Activated T-helper 17 cell treated with anti-CD3 and anti-CD28 coated beads, Interleukin-2, amount 50 U/mL, for 72 hours (primary cell): ENCODE measurements at places on chromosomes 1 and 21. TPM values are rescaled to one million over a fixed set of nuclear protein-coding genes. Genes with fewer than 3 reads are reported as not detected.

LCE2A gene
- not detected for total RNA-seq

CCDC181 gene
- not detected for total RNA-seq

CELA3B gene
- not detected for total RNA-seq

MACF1 gene
- 434 TPM for total RNA-seq

CIART gene
- 3.7 TPM for total RNA-seq

DNA sequence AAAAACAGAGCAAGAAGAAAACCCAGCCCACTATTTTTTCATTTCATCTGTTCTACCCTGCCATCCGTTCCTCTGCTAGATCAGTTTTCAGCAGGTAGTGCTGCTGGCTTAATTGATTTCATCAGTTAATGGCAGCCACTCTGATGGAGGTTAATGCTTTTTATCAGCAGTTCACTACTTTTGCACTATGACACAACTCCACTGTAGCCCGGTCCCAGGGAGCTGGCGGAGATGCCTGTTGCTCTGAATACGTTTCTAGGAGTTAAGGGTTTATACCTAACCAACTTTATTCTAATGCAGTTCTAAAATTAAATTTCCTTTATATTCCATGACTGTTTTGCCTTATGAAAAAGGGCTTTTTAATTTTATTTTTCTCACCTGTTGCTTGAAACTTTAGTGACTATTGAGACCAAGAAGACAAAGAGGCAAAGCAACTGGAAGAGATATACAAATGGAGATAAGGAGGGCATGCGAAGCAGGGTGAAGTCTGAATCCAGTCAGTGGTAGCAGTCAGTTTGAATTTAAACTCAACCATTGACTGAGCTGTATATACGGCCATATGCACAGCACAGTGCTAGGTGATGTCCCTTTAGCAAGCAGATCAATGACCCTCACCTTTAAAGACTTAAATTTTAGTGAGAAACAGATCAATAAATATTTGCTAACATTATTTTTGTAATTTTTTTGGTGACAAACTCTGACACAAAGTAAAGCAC, 477.9 kb downstream of the LMO4 start:
- ATAC-seq = no peak

DNA sequence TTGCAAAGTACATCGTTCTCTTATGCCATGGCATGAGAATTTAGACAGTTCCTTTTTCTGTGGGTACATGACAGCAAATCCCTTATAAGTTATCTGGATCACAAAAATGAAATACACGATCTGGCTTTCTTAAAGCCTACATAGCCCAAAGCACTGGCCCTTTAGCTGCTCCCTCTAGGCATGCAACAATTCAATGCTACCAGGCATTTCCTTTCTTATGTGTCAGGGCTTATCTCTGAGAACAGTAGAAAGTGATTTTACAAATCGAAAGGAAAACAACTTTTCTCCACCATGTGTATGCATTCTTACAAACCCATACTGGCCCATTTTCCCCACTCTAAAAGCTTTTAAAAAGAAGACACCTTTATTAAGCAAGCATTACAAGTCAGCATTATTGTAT, 139.7 kb downstream of the GRIK1 start:
- no peak for ATAC-seq

DNA sequence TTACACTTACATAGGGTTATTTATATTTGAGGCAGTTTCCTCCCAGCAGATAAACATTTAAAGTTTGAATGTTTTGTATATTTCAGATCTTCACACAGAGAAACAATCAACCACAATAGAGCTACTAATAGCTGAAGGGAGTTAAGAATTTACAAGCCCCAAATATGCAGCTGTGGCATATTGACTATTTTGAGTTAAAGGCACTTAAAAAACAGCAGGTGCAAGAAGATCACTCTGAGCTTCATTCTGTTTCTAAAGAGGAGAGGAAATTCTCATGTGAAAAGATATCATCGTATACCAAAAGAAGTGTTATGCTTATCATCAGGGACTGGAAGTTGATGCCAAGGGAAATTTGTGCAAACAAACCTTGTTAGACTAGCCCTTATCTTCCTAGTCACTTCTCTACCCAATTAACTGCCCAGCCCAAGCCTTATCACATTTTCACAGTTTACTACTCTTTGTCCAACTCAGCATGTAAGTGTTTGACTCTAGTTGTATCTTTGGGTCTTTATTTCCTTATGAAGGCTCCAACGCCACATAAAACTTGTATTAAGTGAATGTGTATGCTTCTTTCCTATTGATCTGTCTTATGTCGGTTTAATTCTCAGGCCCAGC, 66.3 kb upstream of the COG2 start:
- no peak for ATAC-seq

- ATAC-seq = no peak
Measured at GRCh38 chr1:240217403-240217802, 125.7 kb downstream of the FMN2 start.

DNA sequence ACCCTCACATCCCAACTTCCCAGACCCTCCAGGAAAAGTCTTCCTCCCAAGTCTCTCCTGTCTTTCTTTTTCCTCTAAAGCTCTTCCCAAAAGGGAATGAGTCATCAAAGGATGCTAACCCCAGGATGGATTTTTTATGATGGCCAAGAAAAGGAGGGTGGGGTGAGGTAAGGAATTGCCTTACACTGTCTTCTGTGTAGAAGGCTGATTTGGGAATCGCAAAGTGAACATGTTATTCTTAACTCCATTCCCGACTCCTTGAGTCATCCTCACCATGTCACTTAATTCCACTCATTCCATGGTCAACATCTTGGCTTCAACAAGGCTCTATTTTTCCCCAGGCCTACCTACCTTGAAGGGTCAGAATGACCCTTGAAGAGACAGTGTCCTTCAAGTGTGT, 44.0 kb downstream of the TBX15 start:
- no peak for ATAC-seq

DNA sequence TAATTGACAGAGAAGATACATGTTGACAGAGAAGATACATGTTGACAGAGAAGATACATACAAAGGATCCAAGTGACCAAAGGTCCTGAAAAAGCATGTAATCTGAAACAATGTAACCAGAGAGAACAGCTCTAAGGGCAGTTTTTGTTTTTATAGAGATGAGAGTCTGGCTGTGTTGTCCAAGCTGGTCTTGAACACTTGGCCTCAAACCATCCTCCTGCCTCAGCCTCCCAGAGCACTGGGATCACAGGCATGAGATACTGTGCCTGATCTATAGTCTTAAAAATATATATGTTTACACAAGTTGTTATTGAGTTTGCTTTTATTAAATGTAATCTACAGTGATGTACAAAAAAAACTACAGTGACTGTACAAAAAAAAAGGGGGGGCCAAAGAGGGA, 12.5 kb downstream of the MEAF6 start:
- ATAC-seq = no peak

GRCh38 chr1:172826096-172826741, 167.3 kb downstream of the FASLG start:
- peak; percentile 47 for ATAC-seq

DNA sequence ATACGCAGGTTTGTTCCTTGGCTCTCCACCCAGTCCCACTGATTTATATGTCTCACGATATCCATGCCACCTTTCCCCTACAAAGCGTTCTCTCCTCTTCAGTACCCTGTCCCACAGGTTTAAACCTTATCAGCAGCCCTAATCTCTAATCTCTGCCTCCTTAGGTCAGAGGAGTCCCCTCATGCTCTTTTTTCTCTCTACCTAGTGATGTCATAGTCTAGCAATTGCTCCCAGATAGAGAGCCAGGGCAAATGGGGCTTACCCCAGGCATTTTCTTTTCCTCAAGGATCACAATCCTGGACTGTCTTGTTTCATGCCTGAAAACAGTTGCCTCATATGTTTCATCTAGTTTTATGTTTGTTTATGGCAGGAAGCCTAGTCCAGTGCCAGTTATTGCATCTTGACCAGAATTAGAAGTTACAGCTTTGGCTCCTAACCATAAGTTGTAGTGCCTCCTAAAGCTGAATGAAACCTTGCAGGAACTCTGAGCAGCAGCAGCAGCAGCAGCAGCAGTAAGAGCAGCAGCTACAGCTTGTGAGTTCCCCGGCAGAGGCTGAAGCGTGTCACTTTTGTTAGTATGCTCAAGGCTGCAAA, 26.7 kb upstream of the TP53BP2 start:
- ATAC-seq = no peak

- ATAC-seq = no peak
Measured at GRCh38 chr1:184632415-184633175, 122.1 kb downstream of the EDEM3 start.

- no peak for ATAC-seq
Measured at GRCh38 chr1:229537894-229538293, 20.6 kb downstream of the ABCB10 start.

GRCh38 chr1:170749959-170750358, 86.0 kb downstream of the PRRX1 start:
- no peak for ATAC-seq
